NCI-H748 treated with DMSO at 0.1 percent for 48 hours (cell line): ENCODE measurements at places on chromosomes 1 and 21.
A peak's percentile ranks its signal among the peaks of the same experiment; 100 is the strongest.

GRCh38 chr21:19781881-19782652, 1216.1 kb upstream of the NCAM2 start:
- no peak for DNase-seq

- no peak for DNase-seq
Measured at GRCh38 chr1:52569449-52570210, 16.7 kb upstream of the TUT4 start.

DNA sequence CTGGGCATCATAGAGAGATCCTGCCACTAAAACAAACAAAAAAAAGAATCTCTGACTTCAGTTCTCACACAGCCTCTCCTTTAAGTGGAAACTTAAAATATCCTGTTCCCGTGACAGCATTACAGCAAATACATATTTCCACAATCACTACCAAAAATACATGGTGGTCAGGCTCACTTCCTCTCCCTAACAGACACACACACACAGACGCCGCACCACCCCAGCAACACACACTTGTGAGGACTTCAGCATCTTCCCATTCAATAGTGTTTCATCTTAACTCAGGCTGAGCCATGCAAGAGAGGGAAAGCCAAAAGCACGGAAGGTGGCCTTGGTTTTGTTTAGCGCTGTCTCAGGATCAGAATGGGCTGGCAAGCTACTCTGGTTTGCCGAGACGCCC, 21.9 kb downstream of the KIAA1614 start:
- no peak for DNase-seq

GRCh38 chr1:213247038-213247437, 196.0 kb downstream of the RPS6KC1 start:
- no peak for DNase-seq

DNA sequence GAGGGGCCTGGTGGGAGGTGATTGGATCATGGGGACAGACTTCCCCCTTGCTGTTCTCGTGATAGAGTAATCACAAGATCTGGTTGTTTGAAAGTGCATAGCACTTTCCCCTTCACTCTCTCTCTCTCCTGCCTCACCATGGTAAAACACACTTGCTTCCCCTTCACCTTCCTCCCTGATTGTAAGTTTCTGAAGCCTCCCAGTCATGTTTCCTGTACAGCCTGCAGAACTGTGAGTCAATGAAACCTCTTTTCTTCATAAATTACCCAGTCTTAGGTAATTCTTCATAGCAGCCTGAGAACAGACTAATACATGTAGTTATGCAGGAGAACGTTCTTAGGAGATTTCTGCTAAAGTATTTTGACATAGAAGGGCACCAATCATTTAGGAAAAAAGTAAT, 59.9 kb upstream of the FBXO28 start:
- no peak for DNase-seq

DNA sequence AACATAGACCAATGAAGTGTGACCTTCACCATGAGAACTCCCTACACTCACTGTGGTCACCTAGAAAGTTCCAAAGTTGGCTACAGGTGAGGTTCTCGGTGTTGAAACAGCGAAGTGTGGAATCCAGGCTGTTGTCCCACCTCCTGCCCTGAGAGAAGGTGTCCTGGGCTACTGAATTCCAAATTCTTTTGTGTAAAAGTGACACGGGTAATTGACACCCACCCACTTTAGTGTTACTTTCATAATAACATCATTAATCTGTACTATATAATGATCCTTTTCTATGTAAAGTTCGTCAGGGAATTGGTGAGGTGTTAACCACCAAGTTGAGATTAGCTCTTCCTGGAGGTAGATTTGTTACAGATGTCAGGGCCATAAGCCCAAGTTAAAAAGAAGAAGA, 690.7 kb downstream of the RWDD3 start:
- no peak for DNase-seq

GRCh38 chr1:193677874-193678273, 491.5 kb upstream of the B3GALT2 start:
- no peak for DNase-seq

- DNase-seq, result peak; percentile 53
Measured at GRCh38 chr1:180188091-180188506, 33.4 kb downstream of the QSOX1 start.
